Activated CD8-positive, alpha-beta memory T cell treated with anti-CD3 and anti-CD28 coated beads, Interleukin-2, amount 10 ng/mL, durations not matched to agents 7 days and 5 days (primary cell): ENCODE measurements at places on chromosomes 5 and 9. TPM values are rescaled to one million over a fixed set of nuclear protein-coding genes. Genes with fewer than 3 reads are reported as not detected.

DNA sequence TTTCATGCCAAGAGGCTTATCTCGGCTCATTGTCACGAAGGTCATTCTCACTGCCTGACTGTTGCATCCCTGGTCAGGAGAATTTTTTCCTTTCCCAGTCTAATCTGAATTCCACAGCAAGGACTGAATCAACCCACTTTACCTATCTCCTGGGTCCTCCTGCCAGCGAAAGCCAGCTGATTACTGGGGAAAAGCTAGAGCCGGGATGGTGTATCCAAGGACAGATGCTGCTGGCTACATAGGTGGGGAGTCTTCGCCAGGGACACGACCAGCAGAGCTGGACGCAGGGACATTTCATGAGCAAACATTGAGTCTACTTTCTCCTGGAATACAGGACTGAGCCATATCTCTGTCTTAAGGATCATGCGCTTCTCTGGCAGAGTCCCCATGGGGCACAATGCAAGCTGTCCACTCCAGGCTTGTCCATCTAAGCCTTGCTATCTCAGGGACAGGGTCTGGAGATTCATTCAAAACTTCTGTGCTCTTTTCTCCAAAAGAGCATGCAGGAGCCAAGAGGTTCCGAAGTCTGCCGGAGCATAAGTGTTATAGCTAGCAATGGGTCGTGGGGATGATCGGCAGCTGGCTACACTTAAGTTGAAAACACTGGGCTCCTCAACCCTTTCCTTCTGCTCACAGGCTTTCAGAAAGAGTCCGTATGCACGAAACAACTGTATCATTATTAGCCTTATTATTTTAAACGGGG is 6.5 kb upstream of the HAND1 start:
- H3K4me3 ChIP-seq: no peak overlapping the region
- peaks cover 87% of the 10 kb centered on the region for H3K27me3 ChIP-seq
- no peak for DNase-seq
- no peak overlapping the region for H3K27ac ChIP-seq
- H3K4me1 ChIP-seq: peaks cover 10% of the 10 kb centered on the region

DNA sequence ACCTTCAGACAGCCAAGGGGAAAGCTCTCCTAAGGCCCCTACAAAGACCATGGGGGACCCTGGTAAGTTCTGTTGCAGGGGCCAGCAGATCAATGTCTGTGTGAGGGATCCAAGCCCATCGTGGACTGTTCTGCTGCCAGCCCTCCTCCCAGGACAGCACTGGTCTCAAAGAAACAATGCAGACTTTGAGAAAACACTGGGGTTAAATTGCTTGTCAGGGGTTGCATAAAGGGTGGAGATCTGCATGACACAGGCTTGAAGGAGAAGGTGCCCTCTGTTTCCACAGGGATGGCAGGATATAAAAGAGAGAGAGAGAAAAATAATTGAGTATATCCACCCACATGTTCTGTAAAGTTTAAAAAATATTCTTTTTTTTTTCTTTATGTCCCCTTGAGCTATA is 157.6 kb upstream of the TBC1D2 start:
- no peak overlapping the region for H3K4me3 ChIP-seq
- peaks cover 45% of the 10 kb centered on the region for H3K27me3 ChIP-seq
- DNase-seq: no peak
- no peak overlapping the region for H3K27ac ChIP-seq
- H3K36me3 ChIP-seq: no peaks in the 10 kb centered on the region
- peaks cover 3% of the 10 kb centered on the region for H3K4me1 ChIP-seq

GRCh38 chr5:387491-388265 is 55.3 kb upstream of the EXOC3 start:
- peaks cover 32% of the 10 kb centered on the region for H3K4me1 ChIP-seq
- H3K27me3 ChIP-seq: no peaks in the 10 kb centered on the region
- peak; percentile 37 for DNase-seq
- no peak overlapping the region for H3K4me3 ChIP-seq
- no peak overlapping the region for H3K27ac ChIP-seq
- H3K36me3 ChIP-seq: peaks cover 62% of the 10 kb centered on the region

DNA sequence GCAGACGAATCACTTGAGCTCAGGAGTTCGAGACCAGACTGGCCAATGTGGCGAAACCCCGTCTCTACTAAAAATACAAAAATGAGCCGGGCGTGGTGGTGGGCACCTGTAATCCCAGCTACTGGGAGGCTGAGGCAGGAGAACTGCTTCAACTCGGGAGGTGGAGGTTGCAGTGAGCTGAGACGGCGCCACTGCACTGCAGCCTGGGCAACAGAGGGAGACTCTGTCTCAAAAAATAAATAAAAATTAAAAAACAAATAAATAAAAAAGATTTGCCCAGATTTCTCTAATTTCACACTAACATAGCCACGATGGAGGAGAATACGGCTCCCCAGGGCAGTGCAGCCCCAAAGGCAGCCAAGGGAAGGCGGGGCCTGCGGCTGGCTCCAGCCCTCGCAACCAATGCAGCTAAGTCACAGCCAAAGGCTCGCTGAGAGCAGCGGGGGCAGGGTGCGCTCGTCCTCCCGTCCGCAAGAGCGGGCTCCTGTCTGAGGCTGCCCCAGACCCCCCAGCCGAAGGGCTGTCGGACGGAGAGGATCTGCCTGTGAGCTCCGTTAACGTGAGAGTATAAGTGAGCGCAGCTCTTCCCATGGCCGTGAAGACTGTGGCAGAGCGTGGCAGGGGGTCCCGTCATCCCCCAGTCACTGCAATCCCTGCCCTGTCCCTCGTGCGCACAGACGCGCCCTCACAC is 43.5 kb downstream of the SLC12A7 start:
- H3K4me1 ChIP-seq: no peaks in the 10 kb centered on the region
- no peaks in the 10 kb centered on the region for H3K27me3 ChIP-seq
- DNase-seq: no peak
- no peaks in the 10 kb centered on the region for H3K36me3 ChIP-seq
- no peak overlapping the region for H3K4me3 ChIP-seq
- no peak overlapping the region for H3K27ac ChIP-seq

- DNase-seq: peak; percentile 66
- H3K4me3 ChIP-seq: peak overlapping the region; percentile 94
- H3K4me1 ChIP-seq: peaks cover 47% of the 10 kb centered on the region
- no peak overlapping the region for H3K27ac ChIP-seq
- peaks cover 9% of the 10 kb centered on the region for H3K36me3 ChIP-seq
Observed at GRCh38 chr9:99823681-99824377, 2.1 kb downstream of the NR4A3 start.

DNA sequence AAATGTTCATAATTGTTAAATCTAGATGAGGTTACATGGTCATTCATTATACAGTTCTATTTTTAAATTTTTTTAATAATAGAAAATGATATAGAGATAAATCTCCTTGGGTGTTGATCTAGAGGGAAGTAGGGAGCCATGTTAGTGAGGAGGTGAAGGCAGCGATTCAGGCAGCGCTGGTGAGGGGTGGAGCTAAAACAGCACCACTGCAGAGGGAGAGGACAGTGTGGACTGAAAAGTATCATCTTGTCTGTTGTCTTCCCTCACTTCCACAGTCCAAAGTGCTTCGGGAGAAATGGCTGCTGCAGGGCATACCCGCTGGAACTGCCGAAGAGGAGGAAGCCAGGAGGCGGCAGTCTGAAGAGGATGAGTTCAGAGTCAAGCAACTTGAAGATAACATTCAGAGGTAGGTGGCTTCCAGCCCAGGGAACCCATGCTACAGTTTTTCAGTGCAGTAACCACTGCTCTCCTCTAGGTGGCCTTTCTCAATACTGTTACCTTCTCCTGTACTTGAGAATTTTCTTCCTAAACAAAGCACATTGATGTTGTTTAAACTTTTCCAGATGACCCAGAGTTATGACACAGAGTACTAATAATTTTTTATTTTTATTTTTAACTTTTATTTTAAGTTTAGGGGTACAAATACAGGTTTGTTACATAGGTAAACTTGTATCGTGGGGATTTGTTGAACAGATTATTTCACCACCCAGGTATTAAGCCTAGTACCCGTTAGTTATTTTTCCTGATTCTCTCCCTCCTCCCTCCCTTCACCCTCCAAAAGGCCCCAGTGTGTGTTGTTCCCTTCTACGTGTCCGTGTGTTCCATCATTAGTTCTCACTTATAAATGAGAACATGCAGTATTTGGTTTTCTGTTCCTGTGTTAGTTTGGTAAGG is 100.5 kb downstream of the PALM2AKAP2 start:
- no peaks in the 10 kb centered on the region for H3K4me1 ChIP-seq
- H3K27ac ChIP-seq: no peak overlapping the region
- peaks cover 9% of the 10 kb centered on the region for H3K27me3 ChIP-seq
- H3K36me3 ChIP-seq: no peaks in the 10 kb centered on the region

DNA sequence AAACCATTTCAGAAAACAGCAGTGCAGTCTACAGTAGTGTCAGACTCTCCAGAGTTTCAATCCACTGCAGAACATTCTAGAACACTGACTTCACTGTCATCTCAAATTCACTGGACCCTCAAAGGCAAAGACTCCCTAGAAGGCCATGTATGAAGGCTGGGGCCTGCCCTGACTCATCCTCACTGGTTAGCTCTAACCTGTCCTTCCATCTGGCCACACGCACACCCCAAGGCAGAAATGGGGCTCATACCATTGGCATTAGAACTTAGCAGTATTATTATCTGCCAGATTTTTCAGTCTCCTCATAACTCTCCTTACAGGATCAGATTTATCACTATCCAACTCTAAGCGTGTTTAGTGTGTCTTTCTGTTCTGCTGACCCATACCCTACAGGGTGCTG is 20.4 kb downstream of the S1PR3 start:
- no peak for DNase-seq
- peaks cover 6% of the 10 kb centered on the region for H3K27me3 ChIP-seq
- no peak overlapping the region for H3K4me3 ChIP-seq

GRCh38 chr9:127204771-127205470 is 59.7 kb upstream of the GARNL3 start:
- no peak overlapping the region for H3K27ac ChIP-seq
- no peaks in the 10 kb centered on the region for H3K27me3 ChIP-seq
- peaks cover 3% of the 10 kb centered on the region for H3K4me1 ChIP-seq
- H3K4me3 ChIP-seq: no peak overlapping the region

DNA sequence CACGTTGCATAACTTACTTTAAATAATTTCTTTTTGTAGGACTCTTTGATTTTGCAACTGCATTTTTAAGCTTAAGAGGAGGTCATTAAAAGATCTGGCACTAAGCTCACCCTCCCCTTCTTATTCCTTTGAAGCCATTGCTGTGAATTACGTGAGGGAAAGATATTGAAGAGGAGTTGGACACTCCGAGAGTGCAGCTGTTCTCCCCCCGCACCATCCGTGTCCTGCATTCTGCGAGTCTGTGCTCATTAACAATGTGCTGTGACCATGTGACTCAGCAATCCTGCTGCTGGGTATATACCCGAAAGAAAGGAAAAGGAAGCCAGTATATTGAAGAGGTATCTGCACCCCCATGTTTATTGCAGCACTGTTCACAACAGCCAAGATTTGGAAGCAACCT is 40.0 kb downstream of the NXNL2 start:
- peaks cover 5% of the 10 kb centered on the region for H3K4me1 ChIP-seq
- no peak overlapping the region for H3K4me3 ChIP-seq
- no peak for DNase-seq
- no peak overlapping the region for H3K27ac ChIP-seq

DNA sequence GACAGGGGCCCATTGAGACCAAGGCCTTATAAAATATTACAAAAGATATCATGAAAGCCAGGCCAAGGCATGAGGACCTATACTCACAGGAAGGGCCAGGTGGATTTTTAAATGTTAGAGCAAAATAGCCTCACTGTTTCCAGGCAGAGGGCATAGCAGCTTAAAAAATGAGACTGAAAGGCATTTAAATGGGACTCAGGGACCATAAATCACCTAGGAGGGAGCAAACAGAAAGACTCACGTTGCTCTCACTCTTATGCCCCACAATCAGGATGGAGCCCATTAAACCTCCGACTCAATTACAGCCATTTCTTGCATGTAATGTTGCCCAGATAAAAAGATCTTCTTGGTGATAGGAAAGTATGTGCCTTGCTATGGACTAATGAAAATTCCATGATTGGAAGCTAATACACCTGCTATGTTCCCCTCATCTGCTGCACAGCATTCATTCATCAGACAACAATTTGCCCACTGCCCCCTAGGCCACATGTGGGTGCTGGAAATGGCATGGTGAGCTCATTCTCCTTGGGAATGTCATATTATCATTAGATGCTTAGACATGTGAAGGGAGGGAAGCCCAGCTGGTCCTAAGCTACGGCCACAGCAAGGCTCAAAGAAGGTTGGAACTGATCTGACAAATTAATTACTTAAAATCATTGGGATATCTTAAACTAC is 128.6 kb upstream of the GRIA1 start:
- no peak overlapping the region for H3K27ac ChIP-seq
- peaks cover 2% of the 10 kb centered on the region for H3K36me3 ChIP-seq
- peaks cover 11% of the 10 kb centered on the region for H3K4me1 ChIP-seq
- no peak overlapping the region for H3K4me3 ChIP-seq
- no peak for DNase-seq

GRCh38 chr5:63961598-63962161 is 565 bp downstream of the HTR1A start:
- no peak for DNase-seq
- H3K36me3 ChIP-seq: peaks cover 4% of the 10 kb centered on the region
- H3K4me3 ChIP-seq: no peak overlapping the region
- H3K27ac ChIP-seq: no peak overlapping the region
- no peaks in the 10 kb centered on the region for H3K4me1 ChIP-seq

DNA sequence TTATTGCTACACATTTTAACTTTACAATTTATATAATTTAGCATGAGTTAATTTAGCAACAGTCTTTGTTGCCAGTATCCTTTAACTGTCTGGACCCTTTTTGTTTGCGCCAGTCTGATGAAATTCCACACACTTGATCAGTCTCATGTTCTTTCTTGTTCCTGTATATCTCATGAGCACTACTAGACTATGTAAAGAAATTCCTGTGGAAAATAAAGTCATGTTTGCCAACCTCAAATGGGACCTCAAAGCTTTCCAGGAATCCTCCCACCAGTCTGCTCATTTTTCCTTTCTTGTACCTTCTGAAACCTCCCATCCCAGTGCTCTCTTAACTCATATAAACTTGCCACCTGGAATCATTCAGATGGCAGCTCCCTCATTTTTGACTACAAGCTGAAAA is 8.0 kb downstream of the DMXL1 start:
- peak overlapping the region; percentile 79 for H3K27ac ChIP-seq
- no peak for DNase-seq
- H3K27me3 ChIP-seq: no peaks in the 10 kb centered on the region
- peaks cover 47% of the 10 kb centered on the region for H3K4me1 ChIP-seq
- H3K36me3 ChIP-seq: peaks cover 8% of the 10 kb centered on the region

DNA sequence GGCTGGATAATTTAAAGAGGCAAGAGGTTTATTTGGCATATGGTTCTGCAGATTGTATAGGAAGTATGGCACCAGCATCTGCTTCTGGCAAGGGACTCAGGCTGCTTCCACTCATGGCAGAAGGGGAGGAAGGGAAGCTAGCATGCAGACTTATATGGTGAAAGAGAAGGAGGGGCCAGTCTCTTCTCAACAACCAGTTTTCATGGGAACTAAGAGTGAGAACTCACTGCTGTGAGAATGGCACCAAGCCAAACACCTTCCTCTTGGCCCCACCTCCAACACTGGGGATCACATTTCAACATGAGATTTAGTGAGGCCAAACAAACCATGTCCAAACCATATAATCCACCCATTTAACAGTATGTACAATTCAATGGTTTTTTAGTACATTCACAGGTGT is 113.3 kb upstream of the SHB start:
- peaks cover 4% of the 10 kb centered on the region for H3K27me3 ChIP-seq
- H3K4me1 ChIP-seq: no peaks in the 10 kb centered on the region
- no peaks in the 10 kb centered on the region for H3K36me3 ChIP-seq
- no peak overlapping the region for H3K27ac ChIP-seq
- DNase-seq: no peak
- H3K4me3 ChIP-seq: no peak overlapping the region

ANKRD20A1 gene
- not detected for total RNA-seq

PCDHGA7 gene
- 0.07 TPM for total RNA-seq

LSM11 gene
- 5.5 TPM for total RNA-seq

LHFPL2 gene
- total RNA-seq: not detected

TSSK1B gene
- not detected for total RNA-seq

ADGRV1 gene
- total RNA-seq: not detected

MAMDC2 gene
- not detected for total RNA-seq

TCF7 gene
- 7.9 TPM for total RNA-seq

ZNF879 gene
- 3.5 TPM for total RNA-seq

NUTM2F gene
- not detected for total RNA-seq

FBP2 gene
- total RNA-seq: not detected
